ENCODE measurements at places on chromosomes 1 and 21. TPM values are rescaled to one million over a fixed set of nuclear protein-coding genes. Genes with fewer than 3 reads are reported as not detected.

DNA sequence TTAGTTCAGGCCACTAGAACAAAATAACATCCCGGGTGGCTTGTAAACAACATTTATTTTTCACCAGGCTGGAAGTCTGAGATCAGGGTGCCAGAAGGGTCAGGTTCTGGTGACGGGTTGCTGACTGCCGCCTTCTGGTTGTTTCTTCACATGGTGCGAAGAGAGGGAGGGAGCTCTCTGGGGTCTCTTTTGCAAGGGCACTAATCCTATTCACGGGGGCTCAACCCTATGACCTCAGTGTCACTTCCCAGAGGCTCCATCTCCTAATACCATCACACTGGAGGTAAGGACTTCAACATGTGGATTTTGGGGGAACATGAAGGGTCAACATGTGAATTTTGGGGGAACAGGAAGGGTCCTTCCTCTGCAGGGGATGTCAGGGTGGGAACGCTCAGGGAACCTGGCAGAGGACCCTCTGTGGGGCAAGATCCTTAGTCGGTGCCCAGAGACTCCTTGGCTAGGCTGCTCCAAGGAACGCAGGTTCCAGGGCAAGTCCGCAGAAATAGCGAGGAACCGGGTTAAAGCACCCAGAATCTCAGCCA, 8.7 kb upstream of the C2CD2 start:
- no peak for DNase-seq

SVBP gene
- 68.4 TPM for polyA plus RNA-seq

KIAA1614 gene
- polyA plus RNA-seq = 6.3 TPM

CFAP107 gene
- polyA plus RNA-seq = 1.3 TPM

DNA sequence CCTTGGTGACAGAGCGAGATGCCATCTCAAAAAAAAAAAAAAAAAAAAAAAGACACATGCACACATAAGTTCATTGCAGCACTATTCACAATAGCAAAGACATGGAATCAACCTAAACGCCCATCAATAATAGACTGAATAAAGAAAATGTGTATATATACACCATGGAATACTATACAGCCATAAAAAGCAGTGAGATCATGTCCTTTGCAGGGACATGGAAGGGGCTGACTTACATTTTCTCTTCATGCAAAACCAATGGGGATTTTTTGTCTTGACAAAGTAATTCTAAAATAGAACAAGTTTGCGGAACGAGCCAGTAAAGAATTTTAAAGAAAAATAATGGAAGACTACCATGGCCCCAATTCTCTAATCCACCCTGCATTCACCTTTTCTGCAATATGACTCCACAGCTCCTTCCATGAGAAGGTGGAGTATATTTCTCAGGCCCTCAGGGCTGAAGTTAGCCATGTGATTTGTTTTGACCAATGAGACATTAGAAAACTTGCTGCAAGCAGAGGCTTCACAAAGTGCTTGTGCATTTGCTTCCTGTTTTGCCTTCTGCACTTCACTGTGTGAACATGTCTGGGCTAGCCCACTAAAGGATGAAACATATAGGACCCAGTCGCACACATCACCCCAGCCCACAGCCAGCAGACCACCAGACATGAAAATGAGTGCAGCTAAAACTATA, 78.8 kb upstream of the NR5A2 start:
- DNase-seq = no peak
